ENCODE measurements at places on chromosomes 12 and 14. TPM values are rescaled to one million over a fixed set of nuclear protein-coding genes. Genes with fewer than 3 reads are reported as not detected.

GRCh38 chr14:91348845-91349465, 68.7 kb downstream of the CCDC88C start:
- DNase-seq = no peak

DNA sequence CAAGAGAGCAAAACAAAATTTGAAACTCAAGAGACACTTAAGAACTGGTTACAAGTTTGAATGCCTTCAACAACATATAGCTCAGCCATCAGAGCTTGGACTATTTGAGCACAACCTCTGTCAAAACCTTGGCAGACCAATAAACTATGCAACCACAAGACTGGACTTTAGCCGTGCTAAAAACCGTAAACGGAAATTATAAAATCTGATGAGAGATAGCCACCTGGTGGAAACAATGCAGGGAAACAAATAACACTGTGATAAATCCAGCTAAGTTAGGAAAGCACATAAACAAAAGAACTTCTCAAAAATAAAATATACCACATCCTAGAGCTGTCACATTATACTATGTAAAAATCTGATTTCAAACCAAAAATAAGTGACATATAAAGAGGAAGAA, 1074.2 kb upstream of the NOVA1 start:
- DNase-seq = no peak

DNA sequence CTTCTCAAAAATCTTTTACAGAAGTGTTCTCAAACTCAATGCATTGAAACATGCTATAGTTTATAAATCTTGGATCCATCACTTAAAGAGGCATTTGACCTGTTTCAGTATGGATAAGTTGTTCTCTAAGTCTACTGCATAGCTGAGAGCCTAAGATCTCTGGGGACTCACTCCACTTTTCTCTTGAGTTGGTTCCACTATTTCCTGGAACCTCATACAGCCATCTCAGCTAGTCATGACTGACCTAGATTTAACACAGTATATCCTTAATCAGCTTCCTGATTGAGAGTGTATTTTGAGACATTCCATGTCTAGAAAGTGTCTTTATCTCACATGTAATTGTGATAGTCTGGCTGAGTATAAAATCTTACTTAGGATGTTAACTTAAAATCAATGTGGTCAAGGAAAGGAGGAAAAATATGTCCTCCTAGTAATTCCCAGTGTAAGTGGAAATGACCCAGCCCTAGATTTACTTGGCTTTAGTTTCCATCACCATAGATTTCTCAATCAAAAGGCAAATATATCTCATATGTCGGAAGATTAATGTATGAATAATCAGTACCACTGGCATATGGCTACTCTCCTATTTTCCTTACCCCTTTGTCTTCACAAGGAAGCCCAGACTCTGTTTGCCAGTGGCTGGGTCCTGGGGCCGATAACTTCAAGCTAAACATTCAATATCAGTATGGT, 61.9 kb downstream of the KICS2 start:
- DNase-seq = no peak

GRCh38 chr14:82422230-82422629, 888.6 kb upstream of the SEL1L start:
- DNase-seq = no peak

DNA sequence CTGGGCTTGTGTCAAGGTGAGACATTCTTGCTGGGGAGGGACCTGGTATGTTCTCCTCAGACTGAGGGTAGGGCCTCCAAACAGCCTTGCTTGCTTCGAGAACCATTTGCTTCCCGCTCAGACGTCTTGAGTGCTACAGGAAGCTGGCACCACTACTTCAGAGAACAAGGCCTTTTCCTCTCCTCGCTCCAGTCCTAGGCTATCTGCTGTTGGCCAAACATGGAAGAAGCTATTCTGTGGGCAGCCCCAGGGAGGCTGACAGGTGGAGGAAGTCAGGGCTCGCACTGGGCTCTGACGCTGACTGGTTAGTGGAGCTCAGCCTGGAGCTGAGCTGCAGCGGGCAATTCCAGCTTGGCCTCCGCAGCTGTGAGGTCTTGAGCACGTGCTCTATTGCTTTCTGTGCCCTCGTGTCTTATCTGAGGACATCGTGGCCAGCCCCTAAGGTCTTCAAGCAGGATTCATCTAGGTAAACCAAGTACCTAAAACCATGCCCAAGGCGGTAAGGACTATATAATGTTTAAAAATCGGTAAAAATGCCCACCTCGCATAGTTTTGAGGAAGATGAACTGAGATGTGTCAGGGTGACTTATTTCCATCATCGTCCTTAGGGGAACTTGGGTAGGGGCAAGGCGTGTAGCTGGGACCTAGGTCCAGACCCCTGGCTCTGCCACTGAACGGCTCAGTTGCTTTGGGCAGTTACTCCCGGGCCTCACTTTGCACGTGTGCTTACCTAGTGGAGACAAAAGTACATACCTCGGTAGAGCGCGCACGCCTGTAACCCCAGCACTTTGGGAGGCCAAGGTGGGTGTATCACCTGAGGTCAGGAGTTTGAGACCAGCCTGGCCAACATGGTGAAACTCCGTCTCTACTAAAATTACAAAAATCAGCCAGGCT, 4.3 kb downstream of the GAPDH start:
- DNase-seq = no peak

DNA sequence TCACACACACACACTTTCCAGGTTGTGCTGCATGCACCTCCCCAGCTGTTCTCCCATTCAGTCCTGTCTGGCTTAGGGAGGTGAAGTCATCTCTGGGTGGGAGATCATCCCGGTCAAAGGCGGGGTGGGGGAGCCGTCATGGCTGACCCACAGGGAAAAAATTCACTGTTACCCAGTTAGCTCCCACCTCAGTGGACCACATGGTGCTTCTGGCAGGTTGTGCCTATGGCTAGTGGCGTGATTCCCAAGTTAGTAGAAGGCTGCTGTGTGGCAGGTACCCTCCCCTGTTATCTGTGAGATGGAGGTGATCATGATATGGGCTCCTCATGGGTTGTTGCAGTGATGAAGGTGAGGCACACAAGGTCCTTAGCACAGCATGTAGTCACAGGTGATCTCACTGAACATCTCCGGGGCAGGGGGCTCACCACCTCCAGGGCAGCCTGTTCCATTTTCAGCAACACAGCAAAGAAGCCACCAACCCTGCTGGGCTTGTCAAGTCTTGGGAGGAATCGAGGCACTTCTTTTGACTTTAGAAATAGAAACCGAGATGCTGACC, 154.9 kb upstream of the CCND2 start:
- no peak for DNase-seq

DNA sequence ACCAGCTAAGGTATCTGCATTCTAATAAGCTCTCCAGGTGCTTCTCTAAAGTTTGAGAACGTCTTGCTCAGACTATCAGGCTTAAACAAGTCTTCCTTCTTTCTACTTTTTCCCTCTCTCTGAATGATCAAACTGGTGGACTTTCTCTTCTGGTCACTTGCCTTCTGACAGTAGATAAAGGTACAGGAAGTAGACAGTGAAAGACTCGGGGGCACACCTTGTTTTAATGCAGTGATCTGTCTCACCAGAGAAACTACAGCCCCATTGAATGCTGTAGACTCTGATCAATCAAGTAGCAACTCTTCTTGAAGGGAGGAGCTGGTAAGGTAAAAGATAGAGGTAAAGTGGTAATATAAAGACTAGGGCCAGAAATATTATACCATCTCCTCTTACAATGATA, 48.1 kb upstream of the ATXN7L3B start:
- DNase-seq = no peak

FOXA1 gene
- 30.5 TPM for total RNA-seq

GRCh38 chr12:5295996-5296395, 135.9 kb upstream of the NTF3 start:
- DNase-seq = no peak

SERPINA9 gene
- not detected for total RNA-seq

DNA sequence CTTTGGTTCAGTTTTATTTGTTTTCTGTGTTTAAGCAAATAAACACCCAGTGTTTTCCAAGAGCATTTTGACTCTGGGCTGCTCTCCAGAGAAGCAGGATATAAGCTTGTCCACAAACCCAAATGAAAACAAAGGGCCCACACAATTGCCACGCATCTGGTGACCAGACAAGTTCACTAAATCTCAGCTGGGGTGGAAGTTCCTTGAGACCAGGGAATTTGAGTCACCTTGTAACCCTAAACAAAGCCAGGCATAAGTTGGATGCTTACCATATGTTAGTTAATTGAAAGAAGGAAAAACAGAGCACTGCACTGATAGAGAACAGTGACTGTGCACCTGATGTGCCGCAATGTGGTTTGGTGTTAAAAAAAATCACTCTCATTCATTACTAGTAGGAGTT, 1.6 kb upstream of the TXNRD1 start:
- no peak for DNase-seq

LIN52 gene
- total RNA-seq = 7.9 TPM
